Neuronal stem cell (in vitro differentiated cells): ENCODE measurements at places on chromosomes 6 and 20.

DNA sequence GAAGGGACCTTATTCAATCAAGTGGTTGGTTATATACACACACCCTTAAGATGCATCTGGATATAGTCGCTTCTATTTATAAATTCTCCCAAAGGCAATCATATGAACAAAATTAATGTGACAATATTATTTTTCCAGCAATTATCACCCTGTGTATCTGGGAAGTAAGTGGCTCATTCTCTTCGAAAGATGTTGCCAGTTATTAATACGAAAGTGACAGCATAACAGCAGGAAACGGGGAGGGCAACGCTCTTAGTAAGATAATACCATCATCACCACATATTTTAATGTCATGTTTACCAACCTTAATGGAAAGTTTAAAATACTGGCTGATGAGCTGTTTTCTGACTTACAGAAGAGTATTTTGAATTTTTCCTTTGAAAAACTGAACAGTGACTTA, 697.2 kb upstream of the AGPAT4 start:
- no peak overlapping the region for H3K4me3 ChIP-seq
- H3K4me1 ChIP-seq, result no peaks in the 10 kb centered on the region
- no peaks in the 10 kb centered on the region for H3K36me3 ChIP-seq

DNA sequence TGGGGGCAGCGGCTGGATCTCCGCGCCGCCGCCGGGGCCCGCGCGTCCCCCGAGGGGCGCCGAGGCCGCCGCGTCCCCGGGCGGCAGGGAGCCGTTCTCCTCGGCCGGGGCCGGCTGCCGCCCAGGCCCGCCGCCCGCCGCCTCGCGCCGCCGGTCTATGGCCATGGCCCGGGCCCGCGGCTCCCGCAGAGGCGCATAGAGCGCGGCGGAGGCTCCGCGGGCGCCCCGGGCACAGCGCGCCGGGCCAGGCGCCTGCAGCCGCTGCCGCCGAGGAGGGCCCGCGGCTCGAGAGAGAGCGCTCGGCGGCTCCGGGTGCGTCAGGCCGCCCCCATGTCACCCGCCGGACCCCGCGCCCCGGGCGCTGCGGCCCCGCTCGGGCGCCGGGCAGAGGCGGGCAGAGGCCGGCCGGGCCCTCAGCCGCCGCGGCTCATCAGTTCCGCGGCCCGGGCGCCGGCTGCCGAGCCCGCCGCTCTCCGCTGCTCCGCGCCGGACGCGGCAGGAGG, 404 bp downstream of the SLC22A23 start:
- peaks cover 4% of the 10 kb centered on the region for H3K36me3 ChIP-seq
- no peak overlapping the region for H3K27ac ChIP-seq
- peak overlapping the region; percentile 62 for H3K4me3 ChIP-seq

- H3K27ac ChIP-seq, result no peak overlapping the region
- peaks cover 3% of the 10 kb centered on the region for H3K4me1 ChIP-seq
- no peaks in the 10 kb centered on the region for H3K36me3 ChIP-seq
- H3K27me3 ChIP-seq, result no peaks in the 10 kb centered on the region
- H3K4me3 ChIP-seq, result no peak overlapping the region
Observed at GRCh38 chr6:8627085-8627861, 191.9 kb upstream of the SLC35B3 start.

DNA sequence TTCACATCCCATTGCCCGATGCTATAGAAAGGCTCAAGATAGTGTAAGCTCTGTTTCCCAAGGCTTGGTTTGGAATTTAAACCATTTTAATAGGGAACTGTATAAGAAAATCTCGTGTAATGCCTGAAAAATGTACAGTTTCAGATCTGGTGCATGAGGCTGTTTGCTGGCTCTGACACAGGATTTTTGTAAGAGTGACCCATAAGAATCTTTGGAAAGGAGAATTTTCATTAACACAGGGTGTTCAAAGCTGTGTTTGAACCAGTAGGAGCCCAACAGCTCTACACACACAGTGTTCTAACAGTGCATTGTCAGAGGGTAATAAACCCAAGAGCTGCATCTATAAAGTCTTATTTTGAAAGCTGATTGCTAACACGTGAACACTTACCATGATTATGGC, 293.5 kb downstream of the PRL start:
- no peak for DNase-seq
- H3K27ac ChIP-seq, result no peak overlapping the region
- H3K4me1 ChIP-seq, result no peaks in the 10 kb centered on the region
- peaks cover 5% of the 10 kb centered on the region for H3K36me3 ChIP-seq
- H3K4me3 ChIP-seq, result no peak overlapping the region
- H3K27me3 ChIP-seq, result no peaks in the 10 kb centered on the region

GRCh38 chr20:8492173-8492572, 360.1 kb downstream of the PLCB1 start:
- no peaks in the 10 kb centered on the region for H3K27me3 ChIP-seq
- H3K4me1 ChIP-seq, result no peaks in the 10 kb centered on the region
- H3K36me3 ChIP-seq, result no peaks in the 10 kb centered on the region
- no peak for DNase-seq
- no peak overlapping the region for H3K4me3 ChIP-seq

DNA sequence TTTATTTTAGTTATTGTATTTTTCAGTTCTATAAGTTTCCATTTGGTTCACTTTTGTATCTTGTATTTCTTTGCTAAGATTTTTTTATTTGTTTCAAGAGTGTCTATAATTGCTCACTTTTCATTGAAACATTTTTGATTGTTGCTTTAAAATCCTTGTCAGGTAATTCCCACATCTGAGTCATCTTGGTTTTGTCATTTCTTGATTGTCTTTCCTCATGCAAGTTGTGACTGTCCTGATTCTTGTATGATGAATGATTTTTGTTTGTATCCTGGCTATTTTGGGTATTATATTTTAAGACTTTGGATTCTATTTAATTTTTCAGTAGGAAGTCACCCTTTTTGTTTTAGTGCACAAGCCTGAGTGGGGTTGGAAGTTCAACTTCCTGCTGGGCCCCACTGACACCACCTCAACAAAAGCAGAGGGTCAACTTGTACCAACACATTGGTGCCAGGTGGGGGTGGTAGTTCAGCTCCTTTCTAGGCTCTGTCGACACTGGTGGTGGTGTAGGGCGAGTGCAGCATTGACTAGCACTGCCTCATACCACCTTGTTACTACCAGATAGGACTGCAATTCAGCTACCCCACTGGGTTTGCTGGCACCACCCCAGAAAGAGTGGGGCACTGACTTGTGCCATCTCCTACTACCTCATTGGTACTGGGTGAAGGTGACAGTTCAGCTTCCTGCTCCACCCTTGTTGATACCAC, 8.8 kb downstream of the RSPH3 start:
- H3K4me3 ChIP-seq, result no peak overlapping the region
- H3K27me3 ChIP-seq, result no peaks in the 10 kb centered on the region
- DNase-seq, result no peak

DNA sequence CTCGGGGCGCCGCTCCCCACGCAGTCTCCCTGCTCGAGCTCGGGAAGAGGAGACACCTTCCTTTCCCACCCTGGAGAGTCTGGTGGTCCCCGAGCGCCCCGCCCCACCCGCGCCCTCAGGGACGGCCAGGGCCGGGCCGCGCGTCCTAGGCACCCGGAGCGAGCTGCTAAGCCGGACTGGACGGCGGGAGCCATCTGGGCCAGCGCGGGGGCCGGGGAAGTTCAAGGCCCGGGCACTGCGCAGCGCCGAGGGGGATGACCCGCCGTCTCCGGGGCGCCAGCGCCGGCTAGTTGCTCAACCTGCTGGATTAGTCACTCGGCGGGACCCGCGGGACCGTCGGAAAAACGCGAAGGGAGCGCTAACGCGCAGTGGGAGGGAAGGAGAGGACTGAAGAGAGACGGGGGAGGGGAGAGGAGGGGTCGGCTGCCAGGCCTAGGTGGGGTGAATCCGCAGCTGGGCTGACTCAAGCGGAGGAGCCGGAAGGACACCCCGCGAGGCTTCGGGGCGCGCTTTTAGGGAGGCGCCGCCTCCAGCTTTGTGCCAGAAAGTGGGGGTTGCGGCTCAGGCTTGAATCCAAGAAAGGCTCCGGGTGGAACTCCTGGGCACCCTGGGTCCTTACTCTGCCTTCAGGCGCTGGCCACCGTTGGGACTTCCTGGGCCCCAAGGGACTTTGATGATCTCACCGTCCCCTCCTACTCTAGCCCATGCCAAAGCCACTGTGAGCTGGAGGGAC, 75.7 kb upstream of the FOXP4 start:
- H3K27ac ChIP-seq, result no peak overlapping the region
- peaks cover 5% of the 10 kb centered on the region for H3K27me3 ChIP-seq
- H3K4me3 ChIP-seq, result peak overlapping the region; percentile 71
- H3K36me3 ChIP-seq, result no peaks in the 10 kb centered on the region
- peaks cover 19% of the 10 kb centered on the region for H3K4me1 ChIP-seq
- no peak for DNase-seq

- no peaks in the 10 kb centered on the region for H3K36me3 ChIP-seq
- peaks cover 2% of the 10 kb centered on the region for H3K4me1 ChIP-seq
- DNase-seq, result no peak
- no peak overlapping the region for H3K4me3 ChIP-seq
- no peak overlapping the region for H3K27ac ChIP-seq
Observed at GRCh38 chr6:45116714-45117410, 211.3 kb upstream of the RUNX2 start.

- no peaks in the 10 kb centered on the region for H3K27me3 ChIP-seq
- no peak overlapping the region for H3K4me3 ChIP-seq
- no peaks in the 10 kb centered on the region for H3K36me3 ChIP-seq
Observed at GRCh38 chr6:109239160-109239559, 143.1 kb downstream of the CD164 start.

DNA sequence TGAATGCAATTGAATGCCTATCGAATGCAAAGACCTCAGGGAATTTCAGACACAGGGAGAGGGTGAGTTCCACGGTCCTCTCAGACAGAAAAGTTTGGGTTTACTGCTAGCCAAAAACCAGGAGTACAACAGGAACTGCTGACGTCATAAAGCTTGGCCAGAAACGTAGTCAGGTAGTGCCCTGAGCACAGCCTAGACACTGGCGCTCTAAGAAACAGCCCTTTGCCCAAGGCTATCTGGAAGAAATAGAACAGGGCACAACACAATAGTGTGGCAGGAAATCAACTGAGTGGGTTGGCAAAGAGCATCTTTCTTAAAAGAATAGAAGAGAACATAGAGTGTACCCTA, 58.0 kb downstream of the GFOD1 start:
- no peak overlapping the region for H3K27ac ChIP-seq
- no peak overlapping the region for H3K4me3 ChIP-seq
- H3K27me3 ChIP-seq, result no peaks in the 10 kb centered on the region
- H3K36me3 ChIP-seq, result no peaks in the 10 kb centered on the region

DNA sequence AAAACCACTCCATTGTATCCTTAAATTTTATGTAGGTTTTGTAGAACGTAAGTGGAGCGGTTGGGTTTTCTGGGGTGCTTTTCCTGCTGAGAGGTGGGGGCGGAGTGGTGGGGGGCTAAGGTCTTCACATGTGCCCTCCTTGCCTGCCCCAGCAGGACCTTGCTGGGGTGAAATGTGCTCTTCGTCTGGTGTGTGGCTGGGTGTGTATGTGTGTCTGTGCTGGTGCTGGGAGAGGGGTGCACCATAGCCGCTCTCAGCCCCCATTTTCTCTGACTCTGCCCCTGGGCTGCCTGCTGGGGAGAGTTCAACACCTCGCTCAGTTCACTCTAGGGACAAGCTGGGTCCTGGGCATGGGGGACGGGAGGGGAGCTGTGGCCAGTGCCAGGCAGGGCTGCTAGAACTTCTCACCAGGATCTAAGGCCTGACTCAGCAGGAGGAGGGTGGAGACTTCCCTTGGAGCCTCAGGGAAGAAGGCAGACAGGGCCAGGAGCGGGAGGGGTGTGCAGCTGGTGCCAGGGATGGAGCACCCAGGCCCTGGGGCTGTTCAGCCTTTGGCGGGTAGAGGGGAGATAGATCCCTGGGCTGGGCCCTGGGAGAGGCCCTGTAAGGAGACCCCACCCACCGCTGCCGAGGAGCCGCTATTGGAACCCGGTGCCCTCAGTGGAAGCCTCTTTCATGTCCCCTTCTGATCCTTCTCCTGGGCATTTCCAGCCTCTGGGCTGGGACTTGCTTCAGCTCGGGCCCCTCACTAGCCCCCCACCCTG, 4.8 kb downstream of the SOX18 start:
- H3K4me3 ChIP-seq, result no peak overlapping the region
- DNase-seq, result no peak
- H3K4me1 ChIP-seq, result peaks cover 5% of the 10 kb centered on the region
- peaks cover 89% of the 10 kb centered on the region for H3K27me3 ChIP-seq
- no peak overlapping the region for H3K27ac ChIP-seq

DNA sequence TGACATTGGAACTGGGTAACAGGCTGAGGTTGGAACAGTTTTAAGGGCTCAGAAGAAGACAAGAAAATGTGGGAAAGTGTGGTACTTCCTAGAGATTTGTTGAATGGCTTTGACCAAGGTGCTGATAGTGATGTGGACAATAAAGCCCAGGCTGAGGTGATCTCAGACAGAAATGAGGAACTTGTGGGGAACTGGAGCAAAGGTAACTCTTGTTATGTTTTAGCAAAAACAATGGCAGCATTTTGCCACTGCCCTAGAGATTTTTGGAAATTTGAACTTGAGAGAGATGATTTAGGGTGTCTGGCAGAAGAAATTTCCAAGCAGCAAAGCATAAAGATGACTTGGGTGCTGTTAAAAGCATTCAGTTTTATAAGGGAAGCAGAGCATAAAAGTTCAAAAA, 474.7 kb upstream of the ADGRB3 start:
- H3K27me3 ChIP-seq, result no peaks in the 10 kb centered on the region
- H3K27ac ChIP-seq, result no peak overlapping the region
- no peak overlapping the region for H3K4me3 ChIP-seq
- DNase-seq, result no peak

DNA sequence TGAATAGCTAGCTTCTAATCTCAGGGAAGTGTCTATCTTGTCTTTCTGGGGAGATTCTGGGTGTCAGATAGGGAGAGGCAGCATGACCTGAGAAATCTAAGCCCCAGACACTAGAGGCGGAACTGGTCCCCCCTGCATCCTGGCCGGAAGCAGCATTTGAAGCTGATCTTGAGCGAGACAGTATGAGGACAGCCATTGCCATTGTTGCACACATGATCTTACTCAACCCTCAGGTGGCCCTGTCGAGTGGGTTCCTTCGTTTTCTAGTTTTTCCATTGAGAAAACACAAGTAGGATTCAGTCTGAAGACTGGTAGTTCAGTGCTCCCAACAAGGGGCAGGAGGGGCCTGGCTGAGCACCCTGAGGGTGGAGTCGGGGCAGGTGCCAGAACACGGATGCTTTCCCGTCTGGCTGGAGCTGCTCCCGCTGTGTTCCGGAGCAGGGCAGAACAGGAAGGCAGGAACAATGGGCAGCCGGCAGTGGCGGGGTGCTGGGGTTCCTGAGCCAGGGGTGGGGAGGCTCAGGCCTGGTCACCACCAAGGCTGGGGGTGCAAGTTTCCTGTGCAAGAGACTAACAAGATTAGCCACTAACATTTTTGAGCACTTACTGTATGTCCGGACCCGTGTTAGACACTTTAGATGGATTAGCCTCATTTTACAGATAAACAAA, 7.9 kb upstream of the SDCBP2 start:
- peaks cover 23% of the 10 kb centered on the region for H3K36me3 ChIP-seq
- no peak overlapping the region for H3K27ac ChIP-seq
- no peak for DNase-seq
- no peak overlapping the region for H3K4me3 ChIP-seq
